ENCODE measurements at places on chromosomes 7 and 10. TPM values are rescaled to one million over a fixed set of nuclear protein-coding genes. Genes with fewer than 3 reads are reported as not detected.

DNA sequence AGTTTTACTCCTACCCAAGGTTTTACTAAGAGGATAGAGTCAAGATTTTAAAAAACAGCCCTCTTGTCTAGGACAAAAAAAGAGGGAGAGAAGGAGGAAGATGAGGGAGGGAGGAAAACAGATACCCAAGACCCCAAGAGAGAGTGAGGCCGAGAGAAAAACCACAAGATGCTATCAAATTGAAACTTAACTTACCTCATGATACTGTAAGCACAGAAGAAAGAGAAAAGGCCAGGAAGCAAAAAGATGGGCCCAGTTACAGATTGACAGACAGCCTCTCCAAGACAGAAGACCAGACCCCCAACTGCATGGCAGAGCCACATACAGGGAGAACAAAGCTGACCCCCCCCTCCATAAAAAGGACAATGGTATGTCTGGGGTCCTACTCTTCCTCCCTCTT lies 11.4 kb downstream of the SEC31B start:
- peak overlapping the region; percentile 93 for H3K27ac ChIP-seq
- H3K4me3 ChIP-seq: peak overlapping the region; percentile 73
- DNase-seq: no peak
- peaks cover 13% of the 10 kb centered on the region for H3K36me3 ChIP-seq
- no peaks in the 10 kb centered on the region for H3K27me3 ChIP-seq

Gene C1QL3
- not detected for total RNA-seq

DNA sequence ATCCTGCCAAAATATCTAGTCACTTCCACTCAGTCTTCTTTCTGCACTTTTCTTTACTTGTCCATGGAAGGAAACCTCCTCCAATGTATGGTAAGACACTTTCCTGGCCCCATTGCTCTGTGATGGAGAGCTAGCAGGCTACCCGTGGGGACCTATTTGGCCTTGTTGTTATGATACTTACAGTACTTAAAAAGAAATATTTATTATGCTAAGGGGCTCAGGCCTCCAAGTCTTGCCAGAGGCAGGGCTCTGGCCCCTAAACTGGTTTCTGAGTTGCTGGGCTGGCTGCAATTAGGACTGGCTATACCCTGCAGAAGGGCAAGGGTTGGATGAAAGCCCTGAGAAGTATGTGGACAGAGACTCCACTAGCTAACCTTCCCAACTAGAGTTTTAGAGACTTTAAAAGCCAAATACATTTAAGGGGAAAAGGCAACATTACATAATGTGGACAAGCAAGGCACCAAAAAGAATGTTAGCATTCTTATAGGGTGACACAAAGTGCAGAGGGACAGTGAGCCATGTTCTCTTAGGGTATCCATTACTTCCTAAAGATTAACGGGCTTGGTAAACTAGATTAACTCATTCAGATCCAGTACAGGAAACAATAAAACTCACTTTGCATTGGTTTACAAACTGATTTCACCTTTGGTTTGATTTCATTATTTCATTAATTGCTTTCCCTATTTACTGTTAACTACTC lies 84.9 kb upstream of the INHBA start:
- no peak overlapping the region for H3K4me3 ChIP-seq
- H3K4me1 ChIP-seq: peaks cover 2% of the 10 kb centered on the region
- DNase-seq: no peak
- H3K36me3 ChIP-seq: no peaks in the 10 kb centered on the region
- peak overlapping the region; percentile 25 for H3K27ac ChIP-seq

- no peaks in the 10 kb centered on the region for H3K4me1 ChIP-seq
- no peak for DNase-seq
- no peaks in the 10 kb centered on the region for H3K27me3 ChIP-seq
- peaks cover 4% of the 10 kb centered on the region for H3K36me3 ChIP-seq
These were observed 233.6 kb upstream of the SEMA3E start for GRCh38 chr7:83882551-83882950.

- no peak for DNase-seq
- no peaks in the 10 kb centered on the region for H3K27me3 ChIP-seq
These were observed 17.9 kb downstream of the MMP21 start for GRCh38 chr10:125757742-125758141.
